ENCODE measurements at places on chromosomes 2 and 18.
A peak's percentile ranks its signal among the peaks of the same experiment; 100 is the strongest.

- no peak for DNase-seq
Observed at GRCh38 chr2:187554704-187555082, 458 bp upstream of the TFPI start.

DNA sequence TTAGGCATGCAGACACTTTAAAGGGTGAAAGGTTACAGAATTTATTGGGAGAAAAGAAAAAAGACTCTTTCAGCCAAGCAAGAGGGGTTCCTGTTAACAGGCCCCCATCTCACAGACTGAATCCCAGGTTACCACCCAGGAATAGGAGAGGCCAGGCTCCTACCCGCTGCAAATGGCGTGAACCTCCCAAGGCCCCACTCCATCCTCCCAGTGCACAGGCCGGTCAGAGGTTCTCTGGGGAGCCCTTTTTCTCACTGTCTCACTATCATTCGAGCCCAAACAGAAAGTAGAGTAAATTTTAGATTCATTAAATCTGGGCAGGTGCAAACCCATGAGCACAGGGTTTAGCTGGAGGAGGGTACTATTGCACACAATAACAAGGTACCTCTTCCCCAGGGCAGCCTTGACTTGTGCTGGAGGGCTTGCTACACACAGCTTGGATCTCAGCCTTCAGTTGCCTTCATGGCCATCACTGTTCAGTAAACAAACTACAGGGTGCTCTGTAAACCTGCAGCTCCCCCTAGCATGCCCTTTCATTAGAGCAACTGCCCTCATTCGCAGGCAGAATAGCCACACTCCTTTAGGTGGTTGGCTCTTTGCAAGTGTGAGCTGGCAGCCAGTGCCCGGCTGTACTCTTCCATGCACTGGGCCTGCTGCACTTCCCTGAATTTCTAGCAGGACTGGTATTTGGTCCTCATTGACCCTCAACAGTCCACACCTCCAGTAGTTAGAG is 7.3 kb upstream of the PLEK start:
- DNase-seq = no peak

DNA sequence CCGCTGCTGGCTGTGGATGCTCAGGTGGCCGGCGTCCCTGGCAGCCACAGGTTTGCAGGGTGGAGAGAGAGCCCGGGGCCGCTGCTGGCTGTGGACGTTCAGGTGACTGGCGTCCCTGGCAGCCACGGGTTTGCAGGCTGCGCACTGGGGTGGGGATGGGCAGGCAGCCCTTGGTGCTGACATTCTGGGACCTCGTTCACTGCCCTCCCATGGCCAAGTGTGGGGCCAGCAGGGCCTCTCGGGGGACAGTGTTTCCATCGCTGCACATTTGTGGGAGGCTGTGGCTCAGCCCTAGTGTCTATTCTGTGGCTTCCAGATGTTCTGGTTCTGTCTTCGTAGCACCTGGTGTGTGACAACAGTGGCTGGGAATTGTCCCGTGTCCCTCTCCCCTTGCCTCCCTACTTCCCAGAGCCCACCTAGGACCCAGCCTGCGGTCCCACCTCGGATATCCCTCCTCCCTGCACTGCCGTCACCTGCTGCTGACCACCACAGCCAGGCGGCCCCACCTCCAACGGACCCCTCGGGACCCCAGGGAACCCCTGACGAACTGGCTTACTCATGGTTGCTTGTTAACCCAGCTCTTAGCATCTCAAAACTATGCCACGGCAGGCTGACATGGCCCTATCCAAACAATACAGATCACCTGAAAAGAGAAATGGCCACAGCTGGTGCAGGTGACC is 915 bp downstream of the CROCC2 start:
- DNase-seq = no peak

DNA sequence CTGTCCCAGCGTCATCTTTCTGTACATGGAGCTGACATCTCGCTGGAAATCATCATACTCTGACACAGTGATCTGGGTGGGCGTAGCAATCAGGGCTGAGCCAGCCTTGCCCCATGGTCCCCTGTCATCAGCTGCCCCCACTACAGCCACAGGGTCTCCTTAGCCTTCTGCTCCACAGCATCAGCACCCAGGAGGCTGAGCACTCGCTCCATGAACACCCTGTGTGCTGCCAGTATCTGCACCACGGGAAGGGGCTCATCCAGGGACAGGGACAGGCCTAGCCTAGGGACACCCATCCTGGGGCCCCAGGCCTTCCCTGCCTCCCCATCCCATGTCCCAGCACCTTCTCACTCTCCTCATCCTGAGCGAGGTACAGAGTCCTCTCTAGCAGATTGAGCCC is 11.4 kb downstream of the ALPG start:
- peak; percentile 32 for DNase-seq

- DNase-seq = no peak
Observed at GRCh38 chr2:99775585-99775984, 285.8 kb upstream of the REV1 start.

DNA sequence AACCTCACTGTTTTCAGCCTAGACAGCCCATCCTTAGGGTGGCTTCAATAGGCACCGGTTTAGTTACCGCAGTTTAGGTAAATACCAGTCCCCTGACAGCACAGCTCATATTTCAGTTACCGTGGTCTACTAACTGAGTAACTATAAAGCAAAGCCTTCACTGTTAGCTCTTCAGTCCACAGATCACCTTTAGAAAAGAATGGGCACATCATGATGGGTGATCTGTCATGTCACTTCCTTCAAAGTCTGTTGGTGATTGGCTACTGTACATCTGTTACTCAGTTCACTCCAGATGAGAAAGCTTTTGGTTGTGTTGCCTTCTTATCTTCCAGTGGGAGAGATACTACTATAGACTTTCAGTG is 21.0 kb downstream of the SLC20A1 start:
- no peak for DNase-seq

DNA sequence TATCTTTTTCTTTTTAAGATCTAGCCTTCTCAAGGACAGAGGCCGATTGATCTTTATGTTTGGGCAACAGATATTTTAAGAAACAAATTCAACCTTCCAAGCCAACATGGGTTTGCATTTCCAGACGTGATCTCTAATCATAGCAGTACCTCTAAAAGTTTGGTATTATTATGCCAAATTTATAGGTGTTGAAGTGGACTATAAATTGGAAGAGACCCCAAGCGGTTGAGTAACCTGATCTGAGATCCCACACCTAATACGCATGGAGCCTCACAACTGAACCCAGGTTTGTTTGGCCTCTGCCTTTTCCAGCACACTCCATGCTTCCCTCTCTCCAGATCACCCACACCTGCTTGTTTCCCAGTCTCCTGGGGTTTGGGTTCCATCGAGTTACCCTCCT is 116.5 kb downstream of the DDX1 start:
- DNase-seq = no peak

GRCh38 chr2:161028581-161028980 is 131.6 kb upstream of the TANK start:
- no peak for DNase-seq

DNA sequence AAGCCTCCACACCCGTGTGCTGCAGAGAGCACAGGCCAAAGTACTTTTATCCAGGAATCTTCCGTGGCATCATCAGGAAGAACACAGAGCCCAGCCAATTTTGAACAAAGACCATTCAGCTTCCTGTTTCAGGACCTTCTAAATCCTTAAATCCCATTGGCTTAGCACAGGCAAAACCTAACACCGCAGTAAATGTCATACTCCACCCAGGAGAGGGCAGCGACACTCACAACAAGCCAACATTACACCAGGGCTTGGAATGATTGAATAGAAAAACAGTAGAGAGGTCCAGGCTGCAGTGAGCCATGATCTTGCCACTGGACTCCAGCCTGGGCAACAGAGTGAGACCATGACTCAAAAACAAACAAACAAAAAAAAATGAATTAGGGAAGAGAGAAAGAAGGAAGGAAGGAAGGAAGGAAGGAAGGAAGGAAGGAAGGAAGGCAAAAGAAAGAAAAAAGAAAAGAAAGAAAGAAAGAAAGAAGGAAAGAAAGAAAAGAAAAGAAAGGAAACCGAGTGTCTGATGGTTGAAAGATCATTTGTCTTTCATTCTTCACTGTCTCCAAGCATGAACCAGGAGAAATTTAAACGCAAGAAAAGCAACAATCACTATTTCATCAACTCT is 144.6 kb upstream of the SATB2 start:
- DNase-seq = no peak

DNA sequence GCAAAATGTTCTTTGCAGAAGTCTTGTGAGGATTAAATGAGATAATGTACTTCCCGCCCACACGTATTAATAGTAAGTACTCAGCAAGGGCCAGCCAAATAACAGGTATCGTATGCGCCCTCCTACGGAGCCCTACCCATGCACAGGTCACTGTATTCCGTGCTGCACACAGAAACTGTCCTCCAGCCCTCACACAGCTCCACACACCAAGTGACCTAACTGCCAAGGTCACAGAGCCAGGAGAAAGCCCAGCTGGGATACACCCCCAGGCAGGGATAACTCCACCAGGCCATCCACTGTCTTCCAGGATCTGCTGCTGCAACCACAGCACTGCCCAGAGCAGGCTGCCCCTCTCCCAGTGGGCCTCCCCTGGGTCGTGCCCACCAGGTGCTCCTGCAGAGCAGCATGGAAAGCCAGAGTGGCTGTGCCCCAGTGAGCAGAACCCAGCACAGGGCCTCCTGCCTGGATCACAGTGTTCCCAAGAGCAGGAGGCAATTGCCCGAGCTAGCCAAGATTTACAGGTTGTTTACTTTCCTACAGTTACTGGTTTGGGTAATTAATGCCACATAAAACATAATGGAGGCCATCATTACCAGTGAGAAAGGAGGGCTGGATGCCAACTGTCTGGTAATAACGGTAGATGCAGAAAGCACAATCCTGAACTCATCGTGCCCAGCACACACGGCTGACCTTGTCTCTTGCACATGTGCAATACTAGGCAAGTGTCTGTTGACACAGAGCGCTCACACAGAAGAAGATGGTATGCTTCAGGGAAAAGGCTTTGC is 24.4 kb downstream of the TFCP2L1 start:
- no peak for DNase-seq

DNA sequence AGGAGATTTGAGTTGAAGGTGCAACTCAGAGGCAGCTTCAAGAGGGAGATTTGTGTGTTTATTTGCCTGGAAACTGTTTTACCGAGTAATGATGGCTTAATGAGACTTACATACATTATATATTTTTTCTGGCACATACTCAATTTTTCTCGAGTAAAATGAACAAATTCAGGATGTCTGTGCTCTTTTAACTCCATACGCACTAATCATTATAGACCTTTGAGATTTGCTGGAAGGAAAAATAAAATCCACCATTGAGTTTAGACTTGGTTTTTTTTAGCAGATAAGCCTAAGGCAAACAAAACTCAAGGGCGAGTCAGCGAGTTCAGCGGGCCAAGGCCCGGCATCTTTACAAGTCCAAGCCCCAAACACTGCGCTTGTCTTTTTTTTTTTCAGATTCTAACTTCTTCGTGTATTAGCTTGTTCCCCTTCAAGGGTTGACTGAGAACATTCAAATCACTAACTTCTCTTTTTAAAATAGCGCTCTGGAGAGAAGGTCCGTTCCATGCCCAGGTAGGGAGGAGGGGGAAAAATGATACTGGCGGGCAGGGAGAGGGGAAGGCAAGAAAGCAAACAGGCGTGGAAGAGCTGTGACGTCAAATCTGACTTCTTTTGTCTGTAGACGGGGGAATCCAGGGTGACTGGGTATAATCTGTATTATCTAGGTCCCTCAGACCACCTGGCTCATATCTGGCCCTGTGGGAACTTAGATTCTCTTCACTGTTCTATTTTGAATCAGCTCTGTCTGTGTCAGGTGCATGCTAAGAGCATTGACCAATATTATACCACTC is 72.7 kb upstream of the MAP3K20 start:
- no peak for DNase-seq

DNA sequence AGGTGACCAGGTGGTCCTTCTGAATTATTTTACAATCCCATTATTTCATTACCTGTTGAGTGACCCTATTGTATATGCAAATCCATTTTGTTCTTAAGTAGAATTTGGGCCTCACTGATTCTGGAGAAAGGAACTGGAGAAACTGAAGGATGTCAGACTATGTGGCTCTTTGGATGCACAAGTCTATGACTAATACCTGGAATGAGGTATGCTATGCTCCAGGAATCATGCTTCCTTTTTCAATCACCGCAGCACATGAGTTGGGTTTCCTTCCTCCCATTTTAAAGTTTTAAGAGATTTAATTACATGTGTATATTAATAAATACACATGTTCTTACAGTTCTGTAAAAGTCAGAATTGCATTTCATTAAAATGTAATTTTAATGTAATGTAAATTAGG is 253.9 kb upstream of the VWC2L start:
- no peak for DNase-seq

- peak; percentile 66 for DNase-seq
Observed at GRCh38 chr2:207238831-207239701, 73.3 kb upstream of the KLF7 start.

- DNase-seq = no peak
Observed at GRCh38 chr2:84493514-84493913, 22.8 kb upstream of the DNAH6 start.

DNA sequence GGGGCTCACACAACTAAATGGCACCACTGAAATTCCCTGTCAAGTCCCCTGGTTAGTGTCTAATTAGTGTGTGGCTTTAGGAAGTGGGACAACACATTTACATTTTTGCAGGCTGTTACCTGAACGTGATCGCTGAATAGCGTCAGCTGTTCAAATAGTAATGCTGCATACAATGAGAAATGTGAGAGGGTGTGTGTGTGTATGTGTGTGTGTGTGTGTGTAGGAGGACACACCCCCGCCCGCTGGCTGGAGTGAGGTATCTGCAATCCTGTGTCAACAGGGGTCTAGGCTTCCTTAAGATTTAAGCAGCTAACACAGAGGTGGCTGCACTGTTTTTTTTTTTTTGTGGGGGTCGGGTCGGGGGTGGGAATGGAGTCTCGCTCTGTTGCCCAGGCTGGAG is 4.8 kb upstream of the LYPD6B start:
- DNase-seq = no peak

GRCh38 chr2:144513388-144514101 is 6.4 kb downstream of the ZEB2 start:
- DNase-seq = no peak

- DNase-seq = no peak
Observed at GRCh38 chr2:117485588-117485987, 328.9 kb upstream of the DDX18 start.

DNA sequence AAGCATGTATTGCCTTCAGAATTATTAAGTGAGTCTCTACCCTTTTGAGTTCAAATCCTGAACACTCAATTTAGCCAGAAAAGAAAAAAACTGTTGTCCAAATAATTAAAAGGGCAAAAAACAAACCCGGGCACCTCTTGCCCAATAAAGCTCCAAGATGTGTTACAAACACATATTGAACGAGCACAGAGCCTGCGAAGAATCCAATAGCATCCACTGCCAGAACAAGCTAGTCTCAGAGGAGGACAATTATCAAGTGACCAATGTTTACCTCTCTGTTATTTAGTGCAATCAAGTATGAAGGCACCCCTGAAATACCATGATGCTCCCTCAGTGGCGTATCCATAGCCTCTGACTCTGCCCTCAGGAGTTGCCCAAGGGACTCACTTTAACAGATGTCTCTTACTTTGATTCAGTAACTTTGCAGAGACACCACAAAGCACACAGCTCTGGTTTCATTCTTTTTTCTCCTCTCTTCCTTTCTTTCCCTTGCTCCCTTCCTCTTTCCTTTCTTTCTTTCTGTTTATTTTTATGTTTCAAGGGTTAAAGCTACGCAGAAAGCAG is 93.5 kb upstream of the SPATS2L start:
- no peak for DNase-seq

Data from lower lobe of right lung (tissue), 2 donors.